ENCODE measurements at places on chromosomes 2 and 18. TPM values are rescaled to one million over a fixed set of nuclear protein-coding genes. Genes with fewer than 3 reads are reported as not detected.
A peak's percentile ranks its signal among the peaks of the same experiment; 100 is the strongest.

RFTN2 gene
- not detected for total RNA-seq

DNA sequence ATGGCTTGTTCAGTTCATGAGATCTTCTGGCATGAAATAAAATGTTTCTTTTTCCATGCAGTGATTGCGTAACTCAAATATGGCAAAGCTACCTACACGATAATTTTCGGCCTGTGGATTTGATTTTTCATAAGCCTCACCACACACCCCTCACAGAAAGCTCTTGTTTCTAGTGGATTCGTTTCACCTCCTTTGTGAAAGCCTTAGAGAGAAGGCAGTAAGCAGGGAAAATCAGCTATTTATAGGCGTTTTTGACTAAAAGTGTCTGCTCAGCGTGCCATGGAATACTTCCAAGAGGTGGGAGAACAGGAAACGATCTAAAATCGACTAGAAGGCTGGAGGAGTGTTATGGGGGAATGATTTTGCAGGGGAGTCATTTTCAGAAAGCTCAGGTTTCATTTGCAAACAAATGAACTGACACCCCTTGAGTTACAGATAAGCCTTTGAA, 417.9 kb downstream of the TGIF1 start:
- no peak for DNase-seq

DNA sequence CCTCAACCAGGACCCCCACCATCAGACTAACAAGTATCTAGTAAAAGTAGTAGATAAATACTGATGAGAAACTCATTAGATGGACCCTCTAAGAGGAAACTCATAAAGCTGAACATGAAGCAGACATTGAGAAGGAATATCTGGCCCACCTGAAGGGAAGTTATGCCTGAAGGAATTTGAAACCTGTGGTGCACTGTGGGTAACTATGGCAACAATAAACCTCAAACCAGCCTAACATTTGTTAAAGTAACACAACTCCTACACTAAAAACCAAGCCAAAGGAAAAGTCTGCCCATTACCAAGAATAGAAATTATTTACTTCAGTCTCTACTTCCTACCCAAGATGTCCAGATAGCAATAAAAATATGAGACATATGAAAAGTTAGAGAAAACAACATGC, 43.4 kb downstream of the KIAA1328 start:
- DNase-seq: no peak

ATP6V1C2 gene
- not detected for total RNA-seq

PLEKHH2 gene
- 1.1 TPM for total RNA-seq

MATN3 gene
- not detected for total RNA-seq

PLCD4 gene
- not detected for total RNA-seq

E2F6 gene
- total RNA-seq: 11.7 TPM

DNA sequence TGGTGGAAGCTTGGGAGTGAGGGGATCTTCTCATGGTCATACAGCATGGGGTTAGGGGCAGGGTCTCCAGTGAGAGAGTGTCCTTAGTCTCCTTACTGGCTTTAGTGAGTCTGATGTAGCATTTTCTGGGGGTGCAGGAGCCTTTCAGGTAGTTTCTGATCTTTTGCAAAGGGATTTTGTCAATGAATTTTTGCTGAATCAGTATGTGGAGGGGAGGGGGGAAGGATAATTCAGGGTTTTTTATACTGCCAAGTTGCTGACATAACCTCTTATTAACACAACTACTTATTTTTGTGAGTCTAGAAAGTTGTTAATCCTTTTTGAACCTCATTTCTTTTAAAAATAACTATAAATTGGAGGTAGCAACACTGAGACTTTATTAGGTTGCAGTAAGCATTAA, 35.3 kb upstream of the ZDBF2 start:
- DNase-seq: no peak

DNA sequence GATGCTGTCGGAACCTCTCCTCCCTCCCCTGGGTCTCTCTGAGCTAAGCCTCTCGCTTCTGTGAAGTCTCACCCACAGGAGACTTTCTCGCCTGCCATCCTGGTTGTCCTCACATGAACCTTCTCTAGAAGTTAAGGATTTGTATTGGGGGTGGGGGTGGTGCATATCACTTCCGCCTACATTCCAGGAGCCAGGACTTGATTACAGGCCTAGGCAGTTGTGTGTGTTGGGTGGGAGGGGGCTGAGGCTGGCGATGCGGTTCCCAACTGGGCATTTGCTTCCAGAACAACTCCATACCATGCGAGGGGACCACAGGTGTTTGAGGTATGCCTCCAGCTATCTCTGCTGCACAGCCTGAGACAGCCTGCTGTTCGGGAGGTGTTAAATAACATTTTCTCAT, 56.8 kb upstream of the MGAT4A start:
- DNase-seq: no peak

BOLL gene
- not detected for total RNA-seq

SULT1C4 gene
- not detected for total RNA-seq

- DNase-seq: peak; percentile 31
These were observed 110.1 kb downstream of the ZNF385B start for GRCh38 chr2:179751163-179751809.

DNA sequence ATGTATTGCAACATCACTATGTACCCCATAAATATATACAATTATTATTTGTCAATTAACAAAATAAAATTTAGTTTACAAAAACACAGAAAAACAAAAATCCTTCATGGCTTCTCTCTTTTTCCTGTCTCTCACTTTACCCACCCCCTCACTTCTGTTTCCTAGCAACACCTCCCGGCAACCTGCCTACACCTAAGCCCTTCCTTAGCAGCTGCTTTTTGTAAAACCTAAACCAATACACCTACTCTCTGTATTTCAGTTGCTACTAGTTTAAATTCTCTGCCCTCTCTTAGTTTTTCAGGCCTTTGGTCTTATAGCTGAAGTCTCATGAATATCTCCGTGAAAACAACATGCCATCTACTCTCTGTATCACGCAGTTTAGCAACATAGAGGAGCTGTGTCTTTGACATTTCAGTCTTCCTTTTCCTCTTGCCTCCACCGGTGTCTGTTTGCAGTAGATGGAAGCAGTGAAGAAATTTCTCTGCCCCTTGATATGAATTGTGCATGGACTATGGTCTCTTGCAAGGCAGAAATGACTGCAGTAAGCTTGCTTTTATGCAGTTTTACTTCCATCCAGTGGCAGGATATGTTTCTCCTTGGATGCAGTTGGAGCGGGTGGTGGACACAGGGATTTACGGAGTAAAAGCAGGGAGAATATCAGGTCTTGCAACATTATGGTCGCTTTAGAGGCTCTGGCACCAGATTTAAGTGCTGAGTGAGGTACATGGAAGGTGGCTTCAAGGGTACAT, 42.0 kb upstream of the ZDBF2 start:
- no peak for DNase-seq

DNA sequence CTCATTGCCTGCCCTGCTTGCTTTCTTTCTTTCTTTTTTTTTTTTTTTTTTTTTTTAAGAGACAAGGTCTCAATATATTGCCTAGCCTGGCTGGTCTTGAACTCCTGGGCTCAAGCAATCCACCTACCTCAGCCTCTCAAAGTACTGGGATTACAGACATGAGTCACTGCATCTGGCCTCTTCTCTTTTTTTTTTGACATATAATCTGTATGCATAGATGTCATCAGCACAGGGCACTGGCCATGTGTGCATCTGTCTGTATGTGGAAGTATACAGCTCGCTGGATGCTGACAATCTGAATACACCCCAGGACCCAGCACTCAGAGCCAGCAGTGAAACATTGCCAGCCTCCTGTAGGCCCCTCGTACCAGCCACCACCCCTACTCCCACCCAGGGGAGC, 49.5 kb downstream of the TFCP2L1 start:
- DNase-seq: no peak

DNA sequence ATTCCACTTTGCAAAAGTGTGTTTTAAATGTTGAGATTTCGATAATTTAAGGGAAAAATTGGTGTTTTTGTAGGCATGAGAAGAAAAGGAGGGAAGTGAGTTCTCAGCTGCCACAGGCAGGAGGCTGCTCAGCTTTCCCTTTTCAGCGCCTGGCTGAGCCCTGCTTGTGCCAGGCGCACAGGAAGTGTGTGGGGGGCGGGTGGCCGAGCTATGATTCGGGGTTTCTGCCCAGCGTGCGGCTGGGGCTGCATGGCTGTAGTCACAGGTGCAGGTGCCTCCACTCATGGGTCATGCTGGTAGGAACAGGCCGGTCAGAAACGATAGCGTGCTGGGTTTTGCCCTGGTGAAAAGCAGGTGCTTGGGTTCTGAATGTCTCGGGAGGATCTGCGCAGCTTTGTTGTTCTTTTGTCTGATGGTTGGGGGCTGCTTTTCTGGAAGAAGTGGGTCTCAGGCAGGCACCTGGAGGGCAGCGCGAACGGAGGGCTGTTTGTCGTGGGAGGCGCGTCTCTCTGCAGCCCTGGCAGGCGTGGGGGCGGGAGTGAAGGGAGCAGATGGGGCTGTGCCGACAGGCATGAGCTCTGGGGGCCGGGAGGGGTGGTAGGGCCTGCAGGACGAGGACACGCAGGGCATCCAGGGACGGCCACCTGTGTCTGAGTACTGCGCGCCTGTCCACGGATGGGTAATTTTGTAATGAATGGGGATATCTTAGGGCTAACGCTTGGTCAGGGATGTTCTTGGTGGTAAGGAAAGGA, 2.1 kb downstream of the KCNG2 start:
- peak; percentile 65 for DNase-seq

DNA sequence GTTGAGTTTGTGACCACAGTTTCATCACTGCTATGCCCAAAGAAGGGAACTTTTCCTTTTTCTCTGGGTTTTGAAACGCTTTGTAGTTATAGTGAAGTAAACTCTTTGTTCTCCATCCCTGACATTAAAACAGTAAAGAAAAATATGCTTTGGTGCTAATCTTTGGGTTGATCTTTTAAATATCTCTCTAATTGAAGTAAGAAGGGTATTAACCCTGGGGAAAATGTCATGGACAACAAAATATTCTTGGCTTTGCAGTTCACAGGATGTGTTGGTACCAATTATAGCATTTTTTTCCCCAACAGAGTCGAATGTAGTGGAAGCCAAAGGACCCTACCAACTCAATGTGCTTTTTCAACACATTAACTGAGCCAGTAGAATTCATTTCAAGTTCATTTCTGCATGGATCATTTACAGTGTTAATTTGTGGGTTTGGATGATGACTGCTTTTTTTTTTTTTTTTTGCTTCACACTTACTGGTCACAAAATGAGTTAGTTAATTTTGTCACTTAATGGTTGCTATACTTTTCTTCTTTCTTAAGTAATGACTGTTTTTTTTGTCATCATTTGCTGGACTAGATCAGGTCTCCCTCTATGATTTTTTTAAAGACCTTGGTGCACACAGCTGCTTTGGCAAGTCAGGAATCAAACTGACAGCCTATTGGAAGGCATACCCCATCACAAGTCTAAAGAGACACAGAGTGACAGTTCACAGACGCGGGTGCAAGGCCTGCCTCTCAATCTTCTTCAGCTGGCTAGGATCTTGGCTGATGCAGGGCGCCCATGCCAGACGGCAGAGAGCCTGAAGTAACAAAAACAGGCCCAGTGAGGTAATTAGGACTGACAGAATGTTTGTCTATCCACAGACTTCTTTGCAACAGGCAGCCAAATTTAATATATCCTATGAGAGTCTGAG, 98.8 kb upstream of the MMADHC start:
- no peak for DNase-seq

GTF2A1L gene
- total RNA-seq: not detected

DNA sequence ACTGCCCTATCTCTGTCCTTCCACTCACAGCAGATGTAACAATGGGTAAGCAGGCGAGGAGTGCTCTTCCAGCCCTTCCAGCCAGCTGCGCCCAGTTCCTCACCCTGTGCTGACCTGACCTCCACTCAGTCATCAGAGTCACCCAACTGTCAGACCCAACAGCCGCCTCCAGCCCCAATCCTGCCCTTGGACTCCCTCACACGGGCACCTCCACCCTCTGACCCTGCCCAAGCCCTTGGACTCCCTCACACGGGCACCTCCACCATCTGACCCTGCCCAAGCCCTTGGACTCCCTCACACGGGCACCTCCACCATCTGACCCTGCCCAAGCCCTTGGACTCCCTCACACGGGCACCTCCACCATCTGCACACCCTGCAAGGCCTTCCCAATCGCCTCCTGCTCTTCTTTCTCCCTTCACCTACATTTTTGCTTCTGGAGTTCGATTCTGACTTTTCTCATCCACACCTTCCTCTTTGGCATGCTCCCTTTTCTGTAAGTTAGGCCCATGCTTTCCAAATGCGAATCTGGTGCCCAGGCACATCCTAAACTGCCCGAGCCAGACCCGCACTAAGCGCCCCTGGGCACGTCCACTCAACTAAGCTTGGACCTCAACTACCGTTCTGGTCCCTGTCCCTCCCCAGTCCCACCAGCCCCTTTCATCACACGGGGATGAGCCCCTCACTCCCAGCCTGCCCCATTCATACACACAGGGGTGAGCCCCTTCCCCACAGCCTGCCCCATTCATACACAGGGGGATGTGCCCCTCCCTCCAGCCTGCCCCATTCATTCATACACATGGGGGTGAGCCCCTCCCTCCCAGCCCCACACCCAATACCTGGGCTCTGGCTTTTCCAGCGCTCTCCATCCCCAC, 15.9 kb downstream of the EIPR1 start:
- DNase-seq: no peak

PARD3B gene
- total RNA-seq: not detected

TMEM163 gene
- total RNA-seq: 0.51 TPM

GNAL gene
- 0.28 TPM for total RNA-seq

NEU2 gene
- total RNA-seq: not detected

FAM237A gene
- not detected for total RNA-seq

SP140L gene
- 19.3 TPM for total RNA-seq

DNA sequence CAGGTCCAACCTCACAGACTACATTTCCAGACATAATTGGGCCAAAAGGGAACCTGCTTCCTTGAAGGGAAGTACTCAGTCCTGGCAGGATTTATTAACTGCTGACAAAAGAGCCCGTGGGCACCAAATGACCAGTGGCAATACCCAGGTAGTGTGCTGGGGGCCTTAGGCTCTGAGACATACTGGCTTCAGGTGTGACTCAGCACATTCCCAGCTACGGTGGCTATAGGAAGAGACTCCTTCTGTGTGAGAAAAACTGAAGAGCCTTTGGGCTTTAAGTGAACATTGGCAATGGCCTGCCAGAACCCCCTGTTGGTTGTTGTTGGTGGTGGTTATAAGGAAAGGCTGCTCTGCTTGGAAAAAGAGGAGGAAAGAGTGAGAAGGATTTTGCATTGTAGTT, 401.8 kb downstream of the KCNJ3 start:
- DNase-seq: no peak

DNA sequence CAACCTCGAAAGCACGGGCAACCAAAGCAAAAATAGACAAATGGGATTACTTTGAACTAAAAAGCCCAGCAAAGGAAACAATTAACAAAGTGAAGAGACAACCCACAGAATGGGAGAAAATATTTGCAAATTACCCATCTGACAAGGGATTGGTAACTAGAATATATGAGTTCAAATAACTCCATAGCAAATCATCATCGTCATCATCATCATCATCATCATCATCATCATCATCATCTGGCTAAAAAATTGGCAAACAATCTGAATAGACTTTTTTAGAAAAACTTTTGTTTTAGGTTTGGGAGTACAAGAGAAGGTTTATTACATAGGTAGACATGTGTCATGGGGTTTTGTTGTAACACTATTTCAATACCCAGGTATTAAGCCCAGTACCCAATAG, 1239.3 kb upstream of the FAM98A start:
- no peak for DNase-seq

RNF125 gene
- total RNA-seq: 2.2 TPM

TFPI gene
- total RNA-seq: not detected

NHEJ1 gene
- total RNA-seq: 14.3 TPM

- DNase-seq: no peak
These were observed 55.6 kb upstream of the FZD5 start for GRCh38 chr2:207825045-207825954.

Measured in OCI-LY7 (cell line).